Activated naive CD4-positive, alpha-beta T cell treated with anti-CD3 and anti-CD28 coated beads, Interleukin-2, amount 50 U/mL, for 16 hours (primary cell): ENCODE measurements at places on chromosomes 16 and 17.

- DNase-seq: no peak
Observed at GRCh38 chr17:73304971-73305812, 6.6 kb downstream of the CDC42EP4 start.

DNA sequence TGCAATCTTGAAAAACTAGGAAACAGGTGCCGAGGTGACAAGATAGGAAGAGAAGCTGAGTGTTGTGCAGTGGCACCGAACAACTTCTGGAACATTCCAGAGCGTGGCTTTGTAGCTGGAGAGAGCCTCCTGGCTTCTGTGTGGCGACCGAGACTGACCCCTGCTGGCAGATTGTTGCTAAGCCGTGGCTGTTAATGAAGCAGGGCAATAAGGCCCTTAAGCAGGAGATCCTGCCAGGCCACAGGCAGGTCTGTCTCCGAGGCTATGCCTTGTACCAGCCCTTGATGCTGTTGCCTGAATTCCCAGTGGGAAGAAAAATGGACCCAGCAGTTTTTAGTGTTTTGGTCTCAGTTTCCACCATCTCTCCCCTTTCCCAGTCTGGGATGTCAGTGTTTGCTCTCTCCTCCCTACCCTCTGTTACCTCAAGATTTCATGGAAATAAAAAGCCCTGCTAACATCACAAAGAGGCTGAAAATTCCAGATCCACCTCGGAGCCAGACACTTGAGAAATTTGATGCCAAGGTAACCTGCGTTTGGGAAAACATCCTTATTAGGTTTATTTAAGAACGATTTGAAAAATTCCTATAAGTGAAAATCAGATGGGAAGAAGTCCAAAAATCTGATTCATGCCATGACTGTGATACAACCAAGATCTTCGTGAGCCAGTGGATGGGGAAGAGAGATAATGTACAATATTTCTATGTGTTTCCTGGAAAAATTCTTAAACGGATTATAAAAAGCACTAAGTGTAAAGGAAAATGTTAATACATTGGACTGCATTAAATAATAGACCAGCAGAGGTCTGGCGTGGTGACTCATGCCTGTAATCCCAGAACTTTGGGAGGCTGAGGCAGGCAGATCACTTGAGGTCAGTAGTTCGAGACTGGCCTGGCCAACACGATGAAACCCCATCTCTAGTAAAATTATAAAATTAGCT, 265.1 kb downstream of the PRKCA start:
- peak; percentile 83 for DNase-seq

GRCh38 chr16:7182510-7183109, 150.0 kb upstream of the RBFOX1 start:
- DNase-seq: no peak

DNA sequence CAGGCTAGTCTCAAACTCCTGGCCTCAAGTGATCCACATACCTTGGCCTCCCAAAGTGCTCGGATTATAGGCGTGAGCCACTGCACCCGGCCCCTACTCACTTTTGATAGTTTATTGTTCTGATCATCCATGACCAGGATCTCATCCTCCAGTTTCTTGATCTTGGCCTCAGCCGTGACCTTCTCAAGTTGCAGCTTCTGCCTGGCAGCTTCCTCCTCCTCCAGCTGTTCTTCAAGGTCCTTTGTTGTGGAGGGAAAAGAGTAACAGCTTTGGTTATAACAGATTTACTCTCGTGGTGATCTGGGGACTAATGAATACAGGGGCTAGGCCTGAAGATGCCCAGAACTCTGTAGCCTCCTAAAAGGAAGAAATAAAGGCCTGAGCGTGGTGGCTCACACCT, 89.9 kb downstream of the NDE1 start:
- no peak for DNase-seq
